ENCODE measurements at places on chromosomes 13 and 19.
A peak's percentile ranks its signal among the peaks of the same experiment; 100 is the strongest.

- DNase-seq, result no peak
Observed at GRCh38 chr19:47417746-47418691, 1.3 kb downstream of the MEIS3 start.

DNA sequence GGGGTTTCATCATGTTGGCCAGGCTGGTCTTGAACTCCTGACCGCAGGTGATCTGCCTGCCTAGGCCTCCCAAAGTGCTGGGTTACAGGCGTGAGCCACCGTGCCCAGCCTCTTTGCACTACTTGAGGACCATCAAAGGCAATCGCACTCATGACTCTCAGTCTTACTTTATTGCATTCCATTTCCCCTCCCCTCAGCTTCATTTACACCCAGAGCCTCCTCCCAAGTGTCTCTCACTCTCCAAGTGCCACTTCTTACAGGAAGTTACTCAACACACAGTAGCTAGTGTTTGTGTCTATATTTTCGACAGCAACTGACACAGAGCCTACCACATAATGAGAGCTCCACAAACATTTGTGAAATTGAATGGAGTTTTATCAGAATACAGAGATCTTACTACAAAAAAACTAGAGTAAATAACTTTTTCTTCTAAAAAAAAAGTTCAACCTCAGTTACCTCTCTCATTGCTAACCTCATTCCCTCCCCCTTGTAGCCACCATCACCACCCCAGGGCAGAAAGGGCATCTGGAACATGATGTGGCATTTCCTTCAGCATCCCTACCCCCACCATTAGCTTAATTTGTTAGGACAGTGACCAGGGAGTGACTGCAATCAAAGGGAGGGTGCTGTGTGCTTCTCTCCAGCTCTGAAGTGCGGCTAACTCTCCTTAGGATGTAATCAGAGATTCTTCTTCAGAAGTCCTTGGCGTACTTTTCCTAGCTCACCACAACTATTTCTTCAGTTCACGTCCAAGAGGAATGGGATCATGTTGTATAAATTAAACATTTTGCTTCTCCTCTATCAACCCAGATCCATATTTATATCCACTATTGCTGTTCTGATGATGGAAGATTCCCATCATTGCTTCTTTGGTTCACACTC, 17.0 kb upstream of the RUBCNL start:
- DNase-seq, result no peak

- no peak for DNase-seq
Observed at GRCh38 chr13:24033527-24034302, 126.8 kb upstream of the SPATA13 start.

DNA sequence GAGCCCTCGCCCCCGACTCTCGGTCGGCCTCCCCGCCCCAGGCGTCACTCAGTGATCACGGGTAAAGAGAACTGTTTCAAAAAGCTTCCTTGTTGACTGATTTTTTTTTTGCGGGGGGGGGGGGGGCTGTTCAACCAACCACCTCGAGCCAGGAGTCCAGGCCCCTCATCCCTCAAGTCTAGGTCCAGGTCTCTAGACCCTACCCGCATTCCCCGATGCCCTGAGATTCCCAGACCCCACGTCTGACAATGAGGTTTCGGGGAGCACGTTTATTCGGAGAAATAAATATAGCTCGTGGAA, 4.3 kb downstream of the HRC start:
- no peak for DNase-seq

GRCh38 chr13:67292886-67293285, 62.8 kb upstream of the PCDH9 start:
- no peak for DNase-seq

GRCh38 chr19:1037621-1038064, 2.3 kb upstream of the ABCA7 start:
- DNase-seq, result no peak

- DNase-seq, result peak; percentile 52
Observed at GRCh38 chr19:10420444-10421239, at the start of gene PDE4A. Gene PDE4A (plus strand): TSS chr19:10420538. CDS start chr19:10420765, 227 bp downstream.

DNA sequence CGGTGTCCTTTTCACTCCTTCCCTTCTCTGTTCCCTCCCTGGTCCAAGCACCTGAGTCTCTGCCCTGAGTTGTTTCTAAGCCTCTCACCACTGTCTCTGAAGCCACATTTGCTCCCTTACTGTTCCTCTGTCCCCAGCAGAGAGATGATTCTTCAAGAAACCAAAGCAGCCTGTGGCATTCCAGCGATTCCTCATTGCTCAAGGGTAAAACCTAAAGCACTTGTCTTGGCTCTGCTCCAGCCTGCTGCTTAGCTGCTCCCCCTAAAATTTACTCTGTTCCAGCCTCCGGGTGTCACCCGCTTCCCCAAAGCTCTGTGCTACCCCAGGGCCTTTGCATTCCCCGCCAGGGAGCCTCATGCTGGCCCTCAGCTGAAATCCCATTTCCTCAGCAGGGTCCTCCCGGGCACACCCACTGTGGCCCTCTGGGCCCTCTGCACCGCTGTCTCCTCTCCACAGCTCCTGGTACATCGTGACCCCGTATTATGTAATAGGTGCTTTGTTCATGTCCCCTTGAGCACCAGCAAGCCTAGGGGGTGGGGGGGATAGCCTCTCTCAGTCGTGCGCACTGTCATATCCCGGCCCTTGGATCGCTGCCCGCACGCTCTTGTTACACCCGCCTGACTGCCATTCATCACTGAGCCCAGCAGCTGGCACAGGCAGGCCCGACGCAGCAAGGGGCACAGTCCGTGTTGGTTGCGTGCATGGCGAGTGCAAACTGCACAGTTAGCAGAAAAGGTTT, 15.8 kb downstream of the TECR start:
- DNase-seq, result peak; percentile 48

GRCh38 chr19:16860118-16860517, 28.7 kb upstream of the F2RL3 start:
- DNase-seq, result no peak

DNA sequence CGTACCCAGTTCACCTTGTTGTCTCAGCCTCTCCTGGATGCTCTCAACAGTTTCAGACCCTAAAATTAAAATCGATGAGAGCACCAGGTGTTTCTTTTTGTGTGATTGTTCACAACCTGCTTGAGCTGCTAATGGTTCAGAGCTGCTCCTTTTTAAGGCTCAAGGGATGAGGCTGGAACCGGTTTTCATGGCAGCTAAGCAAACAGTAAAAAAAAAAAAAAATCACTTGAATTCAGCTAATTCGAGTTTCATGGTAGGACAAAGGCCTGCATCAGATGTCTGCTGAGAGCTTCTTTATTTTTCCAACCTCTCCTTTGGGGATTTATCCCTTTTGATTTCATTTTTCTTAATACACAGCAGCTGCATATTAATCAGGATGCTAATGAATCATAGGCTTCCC, 6.5 kb downstream of the SYCE2 start:
- no peak for DNase-seq

DNA sequence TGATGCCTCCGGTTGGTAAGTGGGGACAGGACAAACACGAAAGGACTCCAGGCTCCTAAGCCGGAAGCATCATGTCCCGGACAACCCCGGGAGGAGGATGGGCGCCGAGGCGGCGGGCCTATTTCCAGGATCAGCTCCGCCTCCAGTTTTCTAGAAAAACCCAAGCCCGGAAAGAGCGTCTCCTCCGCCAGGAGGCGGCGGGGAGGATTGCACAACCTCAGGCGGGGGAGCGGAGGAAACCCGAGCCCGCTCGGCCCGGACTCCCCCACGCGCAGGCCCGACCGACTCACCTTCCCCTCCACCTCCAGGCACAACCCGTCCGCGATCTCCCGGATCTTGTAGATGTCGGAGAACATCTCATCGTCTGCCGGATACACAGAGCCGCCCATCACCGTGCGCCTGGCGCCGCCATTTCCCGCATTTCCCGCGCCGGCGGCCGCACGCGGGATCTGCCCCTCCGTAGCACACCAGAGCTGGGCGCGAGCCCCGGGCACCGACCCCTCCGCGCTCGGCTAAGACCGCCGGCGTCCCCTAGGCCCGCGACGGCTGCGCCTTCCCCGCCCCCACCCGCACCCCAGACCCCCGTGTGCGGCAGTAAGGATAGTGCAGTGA, 455 bp downstream of the TPT1 start:
- DNase-seq, result peak; percentile 93

DNA sequence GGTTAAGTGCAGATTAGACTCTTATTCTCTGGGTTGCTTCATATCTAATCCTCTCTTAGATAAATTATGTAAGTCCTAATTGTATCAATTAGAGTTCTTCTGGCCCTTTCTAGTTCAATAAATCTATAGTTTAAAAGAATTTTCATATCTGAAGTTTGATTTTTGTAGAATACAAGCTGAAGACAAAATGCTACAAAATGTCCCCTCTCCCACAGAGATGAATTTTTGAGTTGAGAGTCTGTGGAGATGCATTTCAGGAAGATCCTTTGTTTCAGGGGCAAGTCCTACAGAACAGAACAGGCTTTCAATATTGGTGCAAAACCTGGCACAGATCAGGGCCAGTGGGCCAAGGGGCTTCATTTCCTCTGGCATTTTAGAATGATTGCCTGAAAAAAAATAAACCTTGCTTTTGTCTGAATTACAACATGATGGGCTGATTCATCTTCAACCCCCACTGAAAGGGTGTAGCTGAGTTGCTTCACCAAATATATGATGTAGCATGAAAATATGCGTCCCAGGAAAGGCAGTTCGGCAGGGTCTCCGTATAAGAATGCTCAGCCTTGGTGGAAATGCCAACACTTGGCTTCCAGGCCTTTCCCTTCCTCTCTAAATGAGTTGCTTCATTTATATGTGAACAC, 6.4 kb upstream of the IPO5 start:
- no peak for DNase-seq

DNA sequence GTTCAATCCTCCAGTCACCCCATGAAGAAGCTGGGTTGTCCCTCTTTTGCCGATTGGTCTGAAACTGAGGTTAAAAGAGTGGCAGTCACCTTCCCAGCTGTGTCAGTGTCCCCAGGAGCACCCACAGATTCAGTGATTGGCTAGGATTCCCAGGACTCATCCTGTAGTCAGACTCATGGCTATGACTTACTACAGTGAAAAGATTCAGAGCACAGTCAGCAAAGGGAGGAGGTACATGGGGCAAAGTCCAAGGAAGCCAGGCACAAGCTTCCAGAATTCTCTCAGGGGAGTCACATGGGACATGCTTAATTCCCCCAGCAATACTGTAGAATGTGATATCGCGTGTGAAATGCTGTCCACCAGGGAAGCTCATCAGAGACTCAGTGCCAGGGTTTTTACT, 14.2 kb downstream of the ZNF473 start:
- DNase-seq, result no peak

DNA sequence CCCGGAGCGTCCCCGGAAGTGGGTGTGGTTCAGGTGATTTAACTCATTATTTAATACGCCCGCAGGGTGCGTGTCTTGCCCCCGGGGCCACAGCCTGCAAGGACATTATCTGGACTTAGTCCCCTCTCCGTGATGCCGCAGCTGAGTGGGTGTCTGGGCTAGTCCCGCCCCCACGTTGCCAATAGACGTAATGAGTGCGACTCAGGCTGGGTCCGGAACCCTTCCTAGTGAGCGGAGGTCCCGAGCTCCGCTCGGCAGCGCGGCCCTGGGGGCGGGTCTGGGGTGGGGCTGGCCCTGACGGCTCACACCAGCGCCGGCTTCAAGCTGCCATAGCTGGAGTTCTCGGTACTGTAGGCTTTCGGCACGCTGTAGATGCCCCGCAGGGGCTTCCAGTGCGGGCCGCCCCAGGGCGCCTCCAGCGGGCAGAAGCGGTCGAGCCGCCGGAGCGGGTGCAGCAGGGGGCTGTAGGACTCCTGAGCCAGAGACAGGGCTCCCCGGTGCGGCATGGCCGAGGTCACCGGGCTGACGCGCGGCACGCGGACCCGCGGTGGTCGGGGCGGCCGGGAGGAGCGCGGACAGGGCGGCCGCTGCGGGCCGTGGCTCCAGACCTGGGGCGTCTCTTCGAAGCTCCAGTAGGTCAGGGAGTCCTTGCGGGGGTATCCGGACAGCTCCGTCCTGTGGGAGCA, 918 bp upstream of the LHB start:
- peak; percentile 65 for DNase-seq

All from retina (tissue), 1 donor.